Dermis microvascular lymphatic vessel endothelial cell (primary cell): ENCODE measurements at places on chromosomes 3 and 15. TPM values are rescaled to one million over a fixed set of nuclear protein-coding genes. Genes with fewer than 3 reads are reported as not detected.

SYNPR gene
- not detected in 2 replicates for total RNA-seq

HEXA gene
- 61.4 and 136 TPM in 2 replicates for total RNA-seq

ALDH1A2 gene
- total RNA-seq = 33.5 and 57.0 TPM in 2 replicates

HESX1 gene
- 0.13 and 0.63 TPM in 2 replicates for total RNA-seq

TMEM212 gene
- not detected in 2 replicates for total RNA-seq

UBE2E2 gene
- 28.1 and 31.5 TPM in 2 replicates for total RNA-seq

ITIH1 gene
- not detected in 2 replicates for total RNA-seq

ISLR2 gene
- total RNA-seq = under 0.01 and 0.25 TPM in 2 replicates

TMEM115 gene
- total RNA-seq = 27.0 and 43.9 TPM in 2 replicates

C3orf70 gene
- total RNA-seq = 3.5 and 4.2 TPM in 2 replicates

SMCO1 gene
- not detected in 2 replicates for total RNA-seq

CLRN1 gene
- not detected in 2 replicates for total RNA-seq

GRCh38 chr3:13379201-13379830 lies 40.8 kb downstream of the NUP210 start:
- peak; percentile 26 for DNase-seq

GRCh38 chr3:45597171-45597570 lies 2.6 kb downstream of the LIMD1 start:
- no peak for DNase-seq

DNA sequence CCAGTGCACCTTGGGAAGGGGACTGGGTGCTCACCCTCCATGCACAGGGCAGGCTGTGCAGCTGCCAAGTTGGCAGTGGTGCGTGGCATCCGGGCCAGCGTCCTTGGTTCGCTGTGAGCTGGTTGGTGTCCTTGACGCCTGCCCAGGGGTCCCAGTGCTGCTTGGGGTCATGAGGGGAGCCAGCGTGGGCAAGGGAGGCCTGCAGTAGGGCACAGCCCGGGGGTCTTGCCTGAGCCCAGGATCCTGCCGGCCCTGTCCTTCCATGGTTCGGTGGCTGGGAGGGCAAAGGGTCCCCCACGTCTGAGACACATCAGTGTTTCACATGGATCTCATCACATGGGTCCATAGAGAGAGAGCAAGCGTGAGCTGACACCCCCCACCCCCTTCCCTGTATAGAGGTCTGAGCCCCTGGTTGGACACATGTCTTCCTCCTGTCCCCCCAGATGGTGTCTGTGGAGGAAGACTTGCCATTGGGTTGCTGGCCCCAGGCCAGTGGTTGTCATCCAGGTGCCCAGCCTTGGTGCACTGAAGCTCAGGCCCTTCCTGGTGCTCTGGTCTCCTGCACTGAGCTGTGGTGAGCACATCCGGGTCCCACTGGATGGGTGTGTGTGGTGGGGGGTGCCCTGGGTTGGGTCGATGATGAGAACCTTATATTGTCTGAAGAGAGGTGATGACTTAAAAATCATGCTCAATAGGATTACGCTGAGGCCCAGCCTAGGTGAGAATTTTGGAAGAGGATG lies 232.3 kb downstream of the SNRPN start:
- no peak for DNase-seq

DNA sequence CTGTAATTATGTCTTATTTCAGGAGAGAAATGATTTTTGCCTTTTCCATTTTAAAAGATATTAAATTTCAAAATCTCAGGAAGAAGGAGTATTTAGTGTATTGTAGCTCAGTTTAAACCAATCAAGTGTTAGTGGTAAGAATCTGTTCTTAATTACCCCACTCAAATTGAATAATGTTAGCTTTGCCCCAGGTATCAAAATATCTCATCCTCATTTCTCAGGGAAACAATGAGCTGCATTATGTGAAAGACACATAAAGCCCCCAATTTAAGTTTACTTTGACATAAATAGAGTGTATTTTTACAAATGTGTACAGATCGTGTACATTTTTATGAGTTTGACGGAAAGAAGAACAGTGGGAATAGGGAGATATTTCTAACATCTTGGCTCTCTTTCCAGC lies 317.4 kb upstream of the RARB start:
- no peak for DNase-seq

DNA sequence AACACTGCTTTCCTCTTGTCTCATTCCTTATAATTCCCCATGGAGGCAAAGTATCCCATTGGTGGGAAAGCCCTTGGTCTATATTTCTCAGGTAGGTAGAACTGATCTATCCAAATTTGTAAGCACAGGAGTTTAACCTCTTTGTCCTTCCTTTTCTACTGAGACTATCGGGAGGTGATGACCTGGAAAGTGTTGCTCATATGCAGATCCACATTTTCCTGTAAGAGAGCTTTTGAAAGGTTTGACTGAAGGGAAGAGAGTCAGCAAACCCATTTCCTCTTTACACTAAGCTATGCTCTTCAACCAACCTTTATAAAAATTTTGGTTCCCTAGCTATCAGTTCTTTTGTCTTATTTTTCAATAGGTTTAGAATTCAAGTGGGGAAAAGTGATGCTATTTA lies 200.7 kb downstream of the TIGIT start:
- peak; percentile 35 for DNase-seq

DNA sequence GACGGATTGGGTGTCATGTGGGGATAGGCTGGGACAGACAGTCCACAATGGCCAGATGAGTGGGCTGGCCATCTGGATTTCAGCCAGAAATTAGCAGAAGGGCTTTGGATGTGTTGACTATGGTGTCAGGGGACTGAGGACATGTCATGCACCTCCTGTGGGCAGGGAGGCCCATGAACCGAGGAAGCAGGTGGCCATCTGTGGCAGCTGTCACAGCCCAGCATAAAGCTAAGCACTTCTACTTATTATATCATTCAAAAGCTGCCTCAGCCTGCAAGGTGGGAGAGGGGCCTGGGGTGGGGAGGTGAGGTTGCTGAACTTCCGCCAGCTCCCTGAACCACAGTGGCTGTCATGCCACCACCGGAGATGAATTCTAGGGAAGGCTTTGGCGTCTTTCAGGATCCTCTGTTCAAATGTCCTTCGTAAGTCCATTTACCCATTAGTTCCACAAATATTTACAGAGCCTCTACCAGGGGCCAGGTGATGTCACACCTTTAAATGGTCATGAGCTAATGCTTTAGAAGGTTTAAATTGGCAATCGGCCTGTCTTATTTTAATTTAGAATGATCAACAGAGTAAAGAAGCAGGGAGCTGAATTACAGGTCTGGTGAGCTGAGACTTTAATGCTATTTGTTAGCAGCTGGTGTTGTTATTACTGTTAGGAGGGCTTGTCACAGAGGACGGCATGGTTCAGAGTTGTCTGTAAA lies 23.6 kb upstream of the CAV3 start:
- DNase-seq = no peak

DNA sequence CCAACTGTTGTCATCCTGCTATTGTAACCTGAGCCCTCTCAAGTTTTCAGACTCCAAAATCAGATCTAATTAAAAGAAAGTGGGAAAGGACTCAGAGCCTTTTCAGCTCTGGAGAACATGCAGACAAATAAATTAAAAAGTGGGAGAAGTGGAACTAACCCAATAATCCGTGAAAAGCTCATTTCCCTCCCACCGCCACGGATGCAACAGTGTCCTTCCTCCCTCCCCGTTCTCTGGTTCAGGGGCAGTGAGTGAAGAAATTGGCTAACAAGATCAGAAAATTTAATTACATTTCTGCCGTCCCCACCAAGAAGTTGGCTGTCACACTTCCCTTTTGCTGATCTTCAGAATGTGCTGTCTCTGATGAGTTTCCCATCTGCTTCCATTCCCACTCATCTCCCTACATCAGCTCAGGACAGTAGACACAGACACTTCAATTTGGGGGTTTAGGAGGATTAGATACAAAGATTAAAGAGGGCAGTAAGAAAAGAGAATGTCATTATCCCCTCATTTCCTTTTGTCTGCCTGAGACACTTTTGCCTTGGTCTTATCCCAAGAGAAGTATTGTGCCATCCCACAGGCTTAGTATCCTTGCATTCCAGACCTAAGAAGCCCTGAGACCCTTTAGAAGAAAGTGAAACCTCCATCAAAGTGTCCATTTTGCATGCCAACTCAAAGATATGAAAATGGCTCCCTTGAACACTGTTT lies 335.7 kb upstream of the PPP2R3A start:
- DNase-seq = no peak

DNA sequence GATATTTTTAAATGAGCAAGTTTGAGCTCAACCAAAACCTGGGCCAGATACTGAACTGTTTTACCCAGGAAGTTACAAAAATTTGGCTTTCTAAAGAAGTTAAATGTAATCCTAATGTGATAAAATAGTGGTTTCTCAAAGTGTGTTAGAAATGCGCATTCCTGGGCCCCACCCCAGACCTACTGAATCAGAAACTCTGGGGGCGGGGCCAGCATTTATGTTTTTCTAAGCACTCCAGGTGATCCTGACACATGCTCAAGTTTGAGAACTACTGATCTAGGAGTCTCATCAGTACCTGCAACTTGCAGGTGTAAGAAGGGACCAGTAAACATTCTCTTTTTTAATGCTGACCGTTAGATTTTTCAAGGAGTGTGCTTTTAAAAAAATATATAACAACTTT lies 190.6 kb downstream of the VPS13C start:
- DNase-seq = no peak

GRCh38 chr15:101012326-101013200 lies 93.4 kb downstream of the LRRK1 start:
- no peak for DNase-seq

DNA sequence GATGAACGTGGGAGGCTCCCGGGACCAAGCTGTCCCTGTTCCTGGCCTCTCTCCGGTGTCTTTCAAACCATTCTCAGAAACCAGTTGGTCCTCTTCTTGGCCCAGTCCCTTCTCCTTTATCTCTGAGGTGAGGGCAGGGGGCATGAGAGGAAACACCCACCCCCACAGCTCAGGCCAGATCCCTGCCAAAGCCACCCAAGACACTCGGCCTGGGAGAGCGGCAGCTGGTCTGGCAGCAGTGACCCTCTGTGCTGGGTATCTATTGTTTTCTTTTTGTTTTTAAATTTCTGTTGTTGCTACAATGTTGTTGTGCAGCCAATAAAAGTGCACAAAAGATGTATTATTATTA lies 27.3 kb downstream of the ACSBG1 start:
- DNase-seq = no peak

DNA sequence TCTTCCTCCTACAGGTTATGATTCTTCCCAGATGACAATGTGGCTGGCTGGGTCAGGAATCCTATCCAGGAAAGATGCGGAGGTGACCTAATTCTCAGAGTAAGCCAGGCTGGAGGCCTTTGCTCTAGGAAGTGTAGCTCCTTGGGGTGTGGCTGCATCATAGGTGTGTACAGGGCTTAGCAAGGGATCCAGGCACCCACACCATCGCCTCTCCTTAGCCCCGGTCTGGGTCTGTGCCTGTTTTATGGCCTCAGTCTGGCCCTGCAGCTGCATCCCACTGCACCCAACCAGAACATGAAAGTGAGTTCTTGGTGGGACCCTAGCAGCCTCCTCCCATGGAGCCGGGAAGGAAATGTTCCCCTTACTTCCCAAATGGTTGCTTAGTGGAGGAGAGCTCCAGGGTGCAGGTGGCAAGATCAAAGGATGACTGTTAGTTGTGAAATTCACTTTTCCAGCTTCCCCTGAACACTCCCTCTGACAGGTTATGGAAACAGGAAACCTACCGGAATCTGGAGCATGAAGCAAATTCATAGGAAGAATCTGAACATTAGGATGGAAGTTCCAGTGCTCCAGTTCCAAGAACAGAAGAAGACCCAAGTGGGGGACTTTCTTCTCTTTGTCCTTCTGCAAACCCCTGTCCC lies 2.7 kb upstream of the AMOTL2 start:
- DNase-seq = no peak

DNA sequence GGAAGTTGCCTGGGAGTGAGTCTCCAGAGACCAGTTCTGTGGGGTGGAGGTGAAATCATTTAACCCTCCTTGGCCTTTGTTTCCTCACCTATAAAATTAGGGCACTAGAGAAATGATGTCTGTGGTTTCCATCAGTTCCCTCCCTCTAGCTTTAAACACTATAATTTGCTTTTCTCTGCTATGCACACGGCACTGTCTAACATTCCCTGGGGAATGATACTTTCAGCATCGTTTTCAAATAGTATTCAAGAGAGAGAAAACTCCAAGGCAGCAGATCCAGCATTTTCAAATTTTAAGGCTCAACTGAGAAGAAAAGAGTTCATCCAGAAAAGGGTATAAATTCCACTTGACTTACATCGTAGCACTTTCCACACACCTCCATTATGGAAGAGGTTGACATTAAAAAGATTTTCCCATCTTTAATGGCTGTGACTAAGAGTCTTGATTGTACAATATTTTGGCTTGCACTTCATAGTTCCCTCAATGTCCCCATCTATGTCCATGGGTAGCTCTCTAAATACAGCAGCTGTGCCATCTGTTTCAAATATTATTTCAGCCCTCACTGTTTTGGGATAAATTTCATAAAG lies 137.7 kb upstream of the ZPLD1 start:
- no peak for DNase-seq

DNA sequence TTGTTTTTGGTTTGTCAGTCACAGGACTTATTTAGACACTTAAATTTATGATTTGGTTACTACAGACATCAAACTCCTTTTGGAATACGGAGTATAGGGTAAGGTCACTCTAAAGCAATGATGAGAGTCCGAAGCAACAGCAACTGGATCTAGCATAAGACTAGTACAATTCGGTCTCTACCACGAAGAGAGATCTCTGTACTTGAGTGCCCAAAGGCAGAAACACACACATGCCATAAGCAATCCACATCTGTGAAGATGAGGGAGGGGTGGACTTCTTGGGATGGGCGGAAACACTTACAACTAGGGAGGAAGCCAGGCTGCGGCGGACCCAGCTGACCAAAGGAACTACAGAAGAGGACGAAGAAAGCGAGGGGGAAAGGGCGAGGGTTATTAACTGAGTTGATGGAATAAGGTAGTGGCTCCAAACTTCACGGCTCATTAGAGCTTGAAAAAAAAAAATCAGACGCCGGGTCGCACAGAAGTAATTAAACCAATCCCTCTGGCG lies 595 bp downstream of the DPH6 start:
- no peak for DNase-seq

- DNase-seq = no peak
Measured at GRCh38 chr3:61078048-61078752, 173.1 kb downstream of the FHIT start.

DNA sequence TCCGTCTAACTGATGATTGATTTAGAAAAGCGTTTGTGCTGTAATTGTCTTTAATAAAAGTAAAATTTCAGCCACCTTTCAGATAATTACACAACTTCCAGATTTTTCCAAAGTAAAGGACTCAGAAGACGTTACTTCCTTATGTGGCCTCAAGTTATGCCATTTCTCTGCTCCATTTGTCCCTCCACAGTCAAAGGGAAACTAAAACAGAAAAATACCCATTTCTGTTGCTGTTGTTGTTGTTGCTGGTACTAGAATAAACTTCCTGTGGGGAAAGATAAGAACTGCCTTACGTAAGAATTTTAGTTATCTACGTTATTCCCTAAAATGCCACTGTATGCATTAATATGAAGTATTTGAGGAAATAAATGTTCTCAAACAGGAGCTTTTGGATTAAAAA lies 153.9 kb downstream of the P3H2 start:
- DNase-seq = no peak

GRCh38 chr3:152281133-152281713 lies 12.5 kb downstream of the MBNL1 start:
- DNase-seq = no peak

GRCh38 chr3:8324747-8325146 lies 176.9 kb upstream of the LMCD1 start:
- DNase-seq = no peak

GRCh38 chr3:52052831-52053306 lies 3.5 kb downstream of the DUSP7 start:
- DNase-seq = peak; percentile 76

- peak; percentile 57 for DNase-seq
Measured at GRCh38 chr3:99542767-99543518, 95.5 kb upstream of the COL8A1 start.
